Ammon's horn (tissue), 1 donor: ENCODE measurements at places on chromosomes 12 and 14.

DNA sequence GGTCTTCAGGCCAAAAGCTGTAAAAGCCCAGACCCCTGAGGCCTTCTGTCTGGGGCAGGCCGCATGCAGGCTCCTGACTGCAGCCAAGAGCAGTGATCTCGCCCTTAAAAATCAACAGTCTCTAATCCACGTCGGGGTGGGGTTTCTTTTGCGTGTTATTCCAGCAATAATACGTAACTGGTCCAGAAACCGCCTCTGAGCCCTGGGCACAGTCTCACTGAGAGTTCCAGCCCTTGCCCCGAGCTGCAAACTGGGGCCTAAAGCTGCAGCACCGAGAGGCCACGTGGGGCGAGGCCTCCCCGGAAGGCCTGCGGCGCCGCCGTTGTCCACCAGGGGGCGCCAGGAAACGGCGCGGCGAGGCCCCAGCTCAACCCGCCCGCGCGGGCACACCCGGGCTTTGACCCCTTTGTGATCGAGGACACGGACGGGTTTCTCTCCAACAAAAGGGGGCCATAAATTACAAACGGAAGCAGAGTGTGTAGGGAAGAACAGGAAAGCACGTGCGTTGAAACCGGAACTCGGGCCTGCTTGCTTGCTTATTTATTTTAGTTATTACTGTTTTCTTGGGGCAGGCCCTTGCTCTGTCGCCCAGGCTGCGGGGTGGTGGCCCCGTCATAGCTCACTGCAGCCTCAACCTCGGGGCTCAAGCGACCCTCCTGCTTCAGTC is 87.2 kb downstream of the NINJ2 start:
- peak; percentile 69 for DNase-seq

GRCh38 chr12:19801941-19802340 is 362.6 kb downstream of the AEBP2 start:
- no peak for DNase-seq

DNA sequence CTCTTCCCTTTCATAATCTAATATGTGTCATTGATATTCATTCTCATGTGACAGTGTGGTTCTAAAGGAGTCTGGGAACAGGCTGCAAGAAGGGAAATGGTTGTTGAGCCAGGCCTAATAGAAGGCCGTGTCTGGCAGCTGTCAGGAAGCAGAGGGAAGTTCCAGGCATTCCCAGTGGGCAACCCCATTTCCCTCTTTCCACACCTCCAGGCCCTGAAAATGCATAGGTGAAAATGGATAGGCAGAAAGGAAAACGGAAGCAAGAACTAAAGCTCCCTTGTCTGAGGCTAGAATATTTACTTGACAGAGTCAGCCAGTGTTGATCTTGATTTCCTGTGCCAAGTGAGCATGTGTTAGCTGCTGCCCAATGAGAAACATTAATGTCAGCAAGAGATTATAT is 97.7 kb downstream of the PPM1A start:
- DNase-seq = no peak

DNA sequence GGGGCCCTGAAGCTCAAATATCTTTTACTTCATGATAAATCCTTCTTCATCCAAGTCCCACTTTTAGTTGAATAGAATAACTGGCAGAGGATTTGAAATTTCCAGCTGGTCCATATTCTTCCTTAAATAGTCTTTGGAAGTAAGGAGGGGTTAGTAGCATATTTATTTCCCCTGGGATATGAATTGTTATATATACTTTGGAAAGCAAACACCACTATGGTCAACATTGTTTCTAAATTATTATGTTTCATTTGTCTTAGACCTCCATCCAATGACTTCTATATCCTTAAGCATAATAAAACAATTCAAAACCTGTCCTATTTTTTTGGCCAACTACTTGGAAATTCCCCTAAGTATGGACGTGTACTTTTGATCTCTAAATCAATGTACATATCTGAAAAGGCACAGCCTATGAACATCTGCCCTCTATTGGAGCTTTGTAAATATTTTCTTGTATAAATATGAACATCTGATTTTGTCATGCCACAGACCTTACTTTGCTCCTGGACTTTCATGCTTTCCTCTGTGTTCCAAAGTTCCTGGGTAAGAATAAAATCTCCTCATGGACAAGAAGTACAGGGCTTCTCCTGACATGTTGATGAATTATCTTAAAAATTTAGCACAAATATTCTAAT is 1212.0 kb downstream of the GALC start:
- DNase-seq = no peak

DNA sequence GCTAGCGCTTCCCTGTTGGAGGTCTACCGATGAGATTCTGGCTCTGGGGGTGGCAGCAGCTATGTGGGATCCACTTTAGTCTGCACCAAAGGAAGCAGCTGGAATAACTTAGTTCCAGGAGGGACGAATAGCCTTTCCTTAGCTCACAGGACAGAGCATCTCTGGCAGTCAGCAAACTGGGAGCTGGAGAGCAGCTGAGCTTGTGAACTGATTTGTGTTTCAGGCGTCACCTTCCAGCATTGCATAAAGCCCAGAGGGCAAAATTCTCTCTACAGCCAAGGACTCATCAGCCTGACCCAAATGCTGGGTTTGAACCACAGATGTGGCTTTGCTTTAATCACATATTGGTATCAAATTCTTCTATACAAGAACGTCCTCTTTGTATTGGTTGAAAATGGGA is 81.9 kb upstream of the PELI2 start:
- DNase-seq = no peak

- no peak for DNase-seq
Observed at GRCh38 chr12:14454098-14454907, 88.8 kb downstream of the ATF7IP start.
